ENCODE measurements at places on chromosomes 6 and 20. TPM values are rescaled to one million over a fixed set of nuclear protein-coding genes. Genes with fewer than 3 reads are reported as not detected.

- DNase-seq, result no peak
- H3K27ac ChIP-seq, result peak overlapping the region; percentile 24
- H3K4me3 ChIP-seq, result no peak overlapping the region
These were observed 5.2 kb downstream of the MCCD1 start for GRCh38 chr6:31534011-31534410.

- H3K4me1 ChIP-seq, result no peaks in the 10 kb centered on the region
- H3K27me3 ChIP-seq, result peaks cover 4% of the 10 kb centered on the region
- no peak for DNase-seq
- no peaks in the 10 kb centered on the region for H3K36me3 ChIP-seq
These were observed 9.3 kb upstream of the ID1 start for GRCh38 chr20:31595654-31596411.

DNA sequence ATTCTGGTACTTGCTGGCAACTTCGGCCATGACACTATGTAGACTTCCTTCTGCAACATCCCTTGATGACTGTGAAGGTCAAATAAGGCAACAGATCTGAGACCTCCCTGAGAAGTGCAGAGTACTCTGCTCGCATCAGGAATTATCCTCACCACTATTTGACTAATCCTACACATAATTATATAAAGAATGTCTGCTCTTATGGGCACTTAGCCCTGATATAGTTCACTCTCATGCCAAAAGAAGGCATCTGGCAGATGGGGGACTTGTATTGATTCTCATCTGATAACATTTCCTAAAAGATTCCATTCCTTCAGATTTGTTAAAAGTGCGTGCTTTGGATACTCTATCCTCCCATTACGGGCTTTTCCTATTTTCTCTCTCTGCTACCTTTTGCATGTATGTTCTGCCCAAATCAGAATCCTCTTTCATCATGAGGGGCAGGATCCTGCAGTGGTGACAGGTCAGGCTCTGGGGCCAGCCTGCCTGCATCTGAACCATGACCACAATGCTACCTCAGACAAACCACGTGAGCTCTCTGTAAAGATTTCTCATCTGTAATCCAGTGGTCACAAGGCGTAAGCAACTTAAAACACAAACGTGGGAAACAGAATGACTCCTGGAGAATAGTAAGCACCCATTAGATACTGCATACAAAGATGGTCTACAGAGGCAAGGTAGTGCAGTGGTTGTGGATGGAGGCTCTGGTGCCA, 134.0 kb downstream of the GJA10 start:
- H3K27ac ChIP-seq, result no peak overlapping the region
- no peaks in the 10 kb centered on the region for H3K27me3 ChIP-seq
- no peak overlapping the region for H3K4me3 ChIP-seq
- H3K36me3 ChIP-seq, result peaks cover 79% of the 10 kb centered on the region

Gene SLC22A3
- not detected for total RNA-seq

- H3K4me3 ChIP-seq, result peak within 1 kb of the TSS; percentile 93
- peak; percentile 100 for DNase-seq
- H3K4me1 ChIP-seq, result peaks cover 38% of the 10 kb centered on the region
- peaks cover 70% of the 10 kb centered on the region for H3K36me3 ChIP-seq
- H3K27ac ChIP-seq, result peak within 1 kb of the TSS; percentile 98
These were observed at the start of gene PPP1R10 for GRCh38 chr6:30616811-30617564. TSS of gene PPP1R10 (minus strand) at chr6:30617243. CDS start at chr6:30609944, 7,299 bp downstream.

GRCh38 chr20:24405810-24406209, 63.6 kb upstream of the SYNDIG1 start:
- peaks cover 7% of the 10 kb centered on the region for H3K36me3 ChIP-seq
- no peaks in the 10 kb centered on the region for H3K27me3 ChIP-seq
- peaks cover 19% of the 10 kb centered on the region for H3K4me1 ChIP-seq
- H3K4me3 ChIP-seq, result no peak overlapping the region
- H3K27ac ChIP-seq, result peak overlapping the region; percentile 13

DNA sequence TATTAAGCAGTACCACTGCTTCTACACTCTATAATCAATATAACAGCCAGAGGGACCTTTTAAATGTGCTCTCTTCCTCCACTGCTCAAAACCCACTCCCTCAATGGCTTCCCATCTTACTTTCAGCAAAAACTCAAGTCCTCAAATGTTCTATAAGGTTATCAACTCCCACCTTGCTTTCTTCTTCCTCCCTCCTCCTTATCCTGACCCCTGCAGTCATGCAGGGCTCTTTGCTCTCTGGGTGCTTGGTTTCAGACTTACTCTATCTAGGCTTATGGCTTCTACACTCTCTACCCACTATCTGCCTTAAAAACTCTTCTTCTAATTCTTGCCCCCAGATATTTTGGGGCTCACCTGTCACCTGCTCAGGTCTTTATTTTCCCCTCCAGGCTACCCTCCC, 5.3 kb downstream of the ARHGAP18 start:
- peaks cover 21% of the 10 kb centered on the region for H3K36me3 ChIP-seq
- H3K27me3 ChIP-seq, result no peaks in the 10 kb centered on the region
- peaks cover 39% of the 10 kb centered on the region for H3K4me1 ChIP-seq
- no peak overlapping the region for H3K4me3 ChIP-seq

GRCh38 chr6:41422161-41422560, 86.8 kb downstream of the NCR2 start:
- no peaks in the 10 kb centered on the region for H3K4me1 ChIP-seq
- peaks cover 56% of the 10 kb centered on the region for H3K27me3 ChIP-seq
- DNase-seq, result no peak
- H3K4me3 ChIP-seq, result no peak overlapping the region
- H3K36me3 ChIP-seq, result no peaks in the 10 kb centered on the region

Gene DEF6
- 191 TPM for total RNA-seq

DNA sequence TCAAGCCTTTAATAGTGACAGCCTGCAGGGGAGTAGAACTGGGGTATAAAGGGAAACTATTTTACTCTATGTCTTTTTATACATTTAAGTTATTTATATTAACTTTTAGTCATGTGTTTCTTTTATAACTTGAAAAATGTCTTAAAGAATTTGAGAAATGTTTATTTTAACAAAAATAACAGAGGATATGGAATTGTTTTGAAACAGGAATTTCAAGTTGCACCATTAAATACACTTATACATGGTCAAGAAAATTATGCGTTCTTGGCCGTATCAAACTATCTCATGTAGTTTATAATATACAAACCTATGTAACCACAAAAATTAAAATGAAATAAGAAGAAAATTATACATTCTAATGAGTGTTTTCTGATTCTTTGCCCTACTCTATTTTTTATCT, 282.7 kb downstream of the GRIK2 start:
- H3K4me3 ChIP-seq, result no peak overlapping the region
- no peaks in the 10 kb centered on the region for H3K36me3 ChIP-seq
- no peaks in the 10 kb centered on the region for H3K27me3 ChIP-seq

Gene GSTA2
- not detected for total RNA-seq

All from activated CD8-positive, alpha-beta T cell treated with anti-CD3 and anti-CD28 coated beads, Interleukin-2, amount 10 ng/mL, durations not matched to agents 7 days and 5 days (primary cell).